ENCODE measurements at places on chromosomes 13 and 19.

- DNase-seq = no peak
Measured at GRCh38 chr19:34181111-34181864, 9.0 kb downstream of the LSM14A start.

GRCh38 chr13:27177852-27178251 is 6.2 kb upstream of the USP12 start:
- DNase-seq = no peak

- DNase-seq = no peak
Measured at GRCh38 chr13:108034909-108035410, 180.4 kb downstream of the LIG4 start.

- DNase-seq = no peak
Measured at GRCh38 chr13:50085063-50085462, 69.8 kb downstream of the KCNRG start.

GRCh38 chr13:65275838-65276630 is 1954.1 kb downstream of the PCDH9 start:
- no peak for DNase-seq

- DNase-seq = no peak
Measured at GRCh38 chr19:18741124-18742121, 49.7 kb downstream of the COMP start.

DNA sequence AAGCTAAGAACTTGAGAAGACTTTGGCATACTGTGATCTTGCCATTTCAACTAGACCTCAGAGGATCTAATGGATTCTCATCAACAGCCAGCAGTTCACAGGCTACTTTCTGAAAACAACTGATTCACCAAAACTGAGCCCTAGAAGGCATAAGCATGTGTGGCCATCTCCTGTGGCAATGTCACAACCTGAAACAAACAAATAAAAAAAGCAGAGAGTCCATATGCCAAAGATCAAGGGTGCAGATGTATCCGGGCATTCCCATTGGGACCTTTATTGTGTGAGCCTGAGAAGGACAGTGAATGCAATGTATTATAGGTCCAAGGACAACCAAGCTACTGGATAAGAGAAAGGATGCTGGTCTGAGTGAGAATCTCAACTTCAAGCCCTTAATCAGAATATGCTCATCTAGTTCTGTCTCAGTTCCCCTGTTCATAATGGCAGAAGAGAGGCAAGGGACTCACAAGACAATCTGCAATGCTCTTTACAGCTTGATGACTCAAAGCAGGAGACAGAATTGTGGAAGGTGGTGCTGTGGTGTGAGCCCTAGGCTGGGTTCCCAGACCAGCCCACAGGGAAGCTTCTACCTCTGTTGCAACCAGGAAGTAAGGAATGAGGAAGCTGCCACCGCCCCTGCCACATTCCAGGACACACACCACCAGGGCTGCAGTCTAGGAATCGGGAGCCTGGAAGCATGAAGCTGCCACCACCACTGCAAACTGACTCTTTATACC is 133.7 kb downstream of the RAP2A start:
- DNase-seq = no peak

DNA sequence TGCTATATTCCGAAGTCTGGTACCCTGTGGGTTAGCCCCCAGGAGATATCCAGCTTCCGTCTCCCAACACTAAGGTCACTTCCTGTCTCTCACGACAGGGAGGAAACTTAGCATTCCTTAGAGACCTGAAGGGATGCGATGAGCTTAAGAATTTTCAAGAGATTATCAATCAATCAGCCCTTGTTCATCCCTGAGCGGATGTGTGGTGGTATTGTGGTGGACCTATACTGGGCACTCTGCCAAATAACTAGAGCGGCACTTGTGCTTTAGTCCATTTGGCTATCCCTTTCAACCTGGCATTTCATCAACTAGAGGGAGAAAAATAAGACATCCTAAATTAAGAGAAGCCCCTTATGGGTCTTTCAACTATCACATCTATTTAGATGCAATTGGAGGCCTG is 30.9 kb upstream of the ZNF562 start:
- no peak for DNase-seq

DNA sequence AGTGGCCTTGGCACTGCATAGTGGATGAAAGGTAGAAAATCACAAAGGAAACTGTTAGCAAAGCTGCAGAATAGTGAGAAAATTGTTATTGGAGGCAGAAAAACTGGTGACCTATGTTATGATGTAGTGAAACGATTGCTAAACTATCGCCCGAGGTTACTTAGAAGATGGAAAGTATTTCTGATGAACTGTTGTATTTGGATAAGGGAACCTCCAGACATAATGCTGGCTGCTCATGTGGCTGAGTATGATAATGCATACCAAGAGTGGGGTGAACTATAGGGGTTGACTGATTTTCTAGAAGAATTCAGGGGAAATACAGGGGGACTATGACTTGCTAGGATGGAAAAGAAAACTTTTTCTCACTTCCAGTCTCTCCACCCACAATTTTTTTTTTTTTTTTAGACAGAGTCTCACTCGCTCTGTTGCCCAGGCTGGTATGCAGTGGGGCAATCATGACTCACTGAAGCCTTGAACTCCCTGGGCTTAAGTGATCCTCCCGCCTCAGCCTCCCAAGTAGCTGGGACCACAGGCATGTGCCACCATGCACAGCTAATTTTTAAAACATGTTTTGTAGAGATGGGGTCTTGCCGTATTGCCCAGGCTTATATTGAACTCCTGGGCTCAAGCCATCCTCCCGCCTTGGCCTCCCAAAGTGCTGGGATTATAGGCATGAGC is 4.4 kb upstream of the EID2 start:
- no peak for DNase-seq

DNA sequence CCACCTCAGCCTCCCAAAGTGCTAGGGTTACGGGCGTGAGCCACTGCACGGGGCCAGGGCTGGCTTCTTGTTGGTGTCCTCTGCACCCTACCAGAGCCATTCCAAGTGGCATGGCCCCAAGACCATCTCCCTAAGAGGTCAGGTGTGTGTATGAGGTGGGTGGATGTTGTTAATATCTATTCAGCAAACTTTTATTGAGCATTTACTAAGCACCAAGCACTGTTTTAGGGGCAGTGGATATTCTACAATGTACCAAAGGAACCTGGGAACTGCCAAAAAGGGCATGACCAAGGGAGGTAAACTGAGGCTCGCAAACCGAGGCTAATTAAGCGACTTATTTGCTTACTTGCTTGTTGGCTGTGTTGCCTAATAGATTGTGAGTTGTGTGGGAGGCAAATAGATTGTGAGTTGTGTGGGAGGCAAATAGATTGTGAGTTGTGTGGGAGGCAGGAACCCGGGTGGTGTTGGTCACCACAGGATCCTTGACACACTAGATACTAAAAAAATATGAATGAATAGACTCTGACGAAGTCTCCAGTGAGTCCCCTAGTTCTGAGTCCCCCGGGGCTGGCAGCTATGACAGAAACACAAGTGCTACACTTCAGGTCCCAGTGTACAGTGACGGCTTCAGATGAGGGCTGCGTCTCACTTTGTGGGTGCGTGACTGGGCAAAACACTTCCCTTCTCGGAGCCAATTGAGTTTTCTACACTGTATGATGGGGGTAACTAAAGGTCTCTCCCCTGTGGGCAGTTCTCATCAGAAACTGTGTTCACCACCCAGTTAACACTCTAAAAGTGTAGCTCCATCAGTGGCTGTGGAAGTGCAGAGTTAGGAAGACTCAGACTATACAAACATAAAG is 5.0 kb upstream of the BICRA start:
- DNase-seq = no peak

- DNase-seq = peak; percentile 30
Measured at GRCh38 chr19:4007836-4008539, 452 bp downstream of the PIAS4 start.

- DNase-seq = no peak
Measured at GRCh38 chr19:21434967-21435544, 38.1 kb downstream of the ZNF493 start.

- peak; percentile 32 for DNase-seq
Measured at GRCh38 chr13:36345438-36346221, 564 bp downstream of the SPART start.

- DNase-seq = no peak
Measured at GRCh38 chr19:14055396-14055795, 6.5 kb downstream of the PALM3 start.

GRCh38 chr13:25196971-25197370 is 24.9 kb upstream of the AMER2 start:
- DNase-seq = no peak

- DNase-seq = no peak
Measured at GRCh38 chr19:792306-792885, 4.9 kb upstream of the PTBP1 start.

- no peak for DNase-seq
Measured at GRCh38 chr13:68708336-68708908, 1399.2 kb upstream of the ATXN8OS start.

DNA sequence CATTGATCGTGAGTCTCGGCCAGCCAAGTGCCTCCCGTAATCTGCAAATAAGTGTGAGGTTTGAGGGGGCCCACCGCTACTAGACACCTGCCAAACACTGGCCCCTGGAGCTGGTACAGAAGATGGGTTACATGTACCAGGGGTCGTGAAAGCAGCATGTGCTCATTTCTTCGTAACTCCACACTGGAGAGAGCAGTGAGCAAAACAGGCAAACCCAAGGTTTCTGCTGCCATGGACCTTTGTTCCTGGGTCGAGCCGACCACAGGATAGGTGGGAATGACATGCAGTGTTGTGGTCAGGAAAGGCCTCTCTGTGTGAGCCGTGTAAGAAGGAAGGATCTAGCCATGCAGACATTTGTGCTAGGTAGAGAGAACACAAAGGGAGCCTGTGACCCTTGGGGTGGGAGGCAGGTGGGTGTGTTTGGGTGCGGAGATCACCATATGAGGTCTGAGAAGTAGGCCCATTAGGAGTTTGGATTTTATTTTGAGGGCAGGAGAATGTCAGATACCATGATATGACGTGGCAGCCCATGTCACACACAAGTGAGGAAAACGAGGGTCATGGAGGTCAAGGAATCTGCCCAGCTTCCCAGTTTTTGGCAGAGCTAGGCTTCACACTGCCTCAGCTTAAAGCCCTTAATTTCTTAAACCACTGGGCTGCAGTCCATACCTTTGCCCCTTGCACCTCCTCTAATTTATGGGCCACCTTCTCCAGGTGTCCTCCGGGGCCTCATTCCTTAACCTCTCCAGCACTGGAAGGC is 919 bp downstream of the GTF3A start:
- DNase-seq = peak; percentile 22

- DNase-seq = no peak
Measured at GRCh38 chr13:60654415-60654814, 257.4 kb downstream of the TDRD3 start.

DNA sequence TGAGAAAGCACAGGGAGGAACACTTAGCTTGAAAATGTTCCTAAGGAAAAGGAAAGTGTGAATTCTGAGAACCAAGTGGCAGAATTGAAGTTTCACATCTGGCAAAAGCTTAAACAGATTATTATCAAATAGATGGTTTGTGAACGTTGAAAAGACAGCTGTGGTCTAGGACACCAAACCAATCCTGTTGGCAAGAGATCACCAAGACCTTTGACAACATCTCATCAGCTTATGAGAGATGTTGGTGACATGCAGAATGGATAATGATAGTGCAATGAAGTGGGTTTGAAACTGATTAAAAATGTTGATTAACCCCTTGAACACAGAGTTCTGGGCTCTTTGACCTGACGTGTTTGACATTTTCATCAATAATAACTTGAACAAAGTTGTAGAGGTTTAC is 74.6 kb upstream of the GPR183 start:
- DNase-seq = no peak
